Activated naive CD8-positive, alpha-beta T cell treated with anti-CD3 and anti-CD28 coated beads, Interleukin-2, amount 10 ng/mL, durations not matched to agents 7 days and 5 days (primary cell): ENCODE measurements at places on chromosomes 7 and 10.

GRCh38 chr7:39468261-39468660 is 97.9 kb upstream of the YAE1 start:
- no peak for DNase-seq

- no peak for DNase-seq
These were observed 15.7 kb downstream of the PLEKHS1 start for GRCh38 chr10:113767222-113767621.

- DNase-seq = no peak
These were observed 39.0 kb downstream of the FKBP6 start for GRCh38 chr7:73366990-73367389.

- no peak for DNase-seq
These were observed 122.7 kb downstream of the ARID5B start for GRCh38 chr10:62024026-62024701.

DNA sequence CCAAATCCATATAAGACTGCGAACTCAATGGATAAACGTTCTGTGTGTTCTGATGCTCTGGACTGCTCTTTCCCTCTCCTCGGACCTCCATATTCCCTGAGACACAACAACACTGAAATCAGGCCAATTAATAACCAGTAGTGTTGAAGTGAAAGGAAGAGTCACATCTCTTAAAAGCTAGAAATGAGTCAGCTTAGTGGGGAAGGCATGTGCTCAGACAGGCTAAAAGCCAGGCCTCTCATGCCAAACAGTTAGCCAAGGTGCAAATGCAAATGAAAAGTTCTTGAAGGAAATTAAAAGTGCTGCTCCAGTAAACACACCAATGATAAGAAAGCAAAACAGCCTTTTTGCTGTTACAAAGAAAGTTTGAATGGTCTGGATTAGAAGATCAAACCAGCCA is 29.3 kb downstream of the TNS3 start:
- no peak for DNase-seq

DNA sequence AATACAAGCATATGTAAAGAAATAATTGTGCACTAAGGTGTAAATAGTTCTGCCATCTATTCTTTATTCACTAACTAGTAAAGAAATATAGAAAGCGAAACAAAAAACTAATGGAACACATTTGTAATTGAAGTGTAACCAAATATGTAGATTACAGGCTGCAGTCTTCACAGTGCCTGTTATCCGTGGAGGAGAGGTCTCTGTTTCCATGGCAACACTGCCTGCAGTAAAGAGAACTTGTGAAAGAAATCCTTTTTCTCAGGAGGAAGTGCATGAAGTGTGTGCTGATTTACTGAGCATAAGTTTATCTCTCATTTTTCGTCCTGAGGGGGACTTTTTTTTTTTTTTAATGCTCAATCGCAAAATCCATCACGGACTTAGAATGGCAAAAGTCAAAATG is 102.5 kb downstream of the APBB1IP start:
- DNase-seq = no peak
